ENCODE measurements at places on chromosomes 11 and 22.

DNA sequence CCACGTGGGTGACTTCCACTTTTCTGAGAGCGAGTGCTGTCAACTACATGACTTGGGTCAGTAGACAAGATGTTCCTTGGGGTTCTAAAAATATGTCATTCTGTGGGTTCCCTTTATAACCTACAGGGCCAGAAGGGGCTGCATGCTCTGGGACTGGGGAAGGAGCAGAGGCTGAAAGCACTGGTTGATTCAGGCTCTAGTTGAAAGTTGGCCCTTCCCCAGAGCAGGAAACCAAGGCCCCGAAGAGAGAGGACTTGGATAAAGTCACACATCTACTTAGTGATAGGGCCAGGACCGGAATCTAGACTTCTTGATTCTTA is 9.9 kb downstream of the ADAMTS15 start:
- DNase-seq: no peak

DNA sequence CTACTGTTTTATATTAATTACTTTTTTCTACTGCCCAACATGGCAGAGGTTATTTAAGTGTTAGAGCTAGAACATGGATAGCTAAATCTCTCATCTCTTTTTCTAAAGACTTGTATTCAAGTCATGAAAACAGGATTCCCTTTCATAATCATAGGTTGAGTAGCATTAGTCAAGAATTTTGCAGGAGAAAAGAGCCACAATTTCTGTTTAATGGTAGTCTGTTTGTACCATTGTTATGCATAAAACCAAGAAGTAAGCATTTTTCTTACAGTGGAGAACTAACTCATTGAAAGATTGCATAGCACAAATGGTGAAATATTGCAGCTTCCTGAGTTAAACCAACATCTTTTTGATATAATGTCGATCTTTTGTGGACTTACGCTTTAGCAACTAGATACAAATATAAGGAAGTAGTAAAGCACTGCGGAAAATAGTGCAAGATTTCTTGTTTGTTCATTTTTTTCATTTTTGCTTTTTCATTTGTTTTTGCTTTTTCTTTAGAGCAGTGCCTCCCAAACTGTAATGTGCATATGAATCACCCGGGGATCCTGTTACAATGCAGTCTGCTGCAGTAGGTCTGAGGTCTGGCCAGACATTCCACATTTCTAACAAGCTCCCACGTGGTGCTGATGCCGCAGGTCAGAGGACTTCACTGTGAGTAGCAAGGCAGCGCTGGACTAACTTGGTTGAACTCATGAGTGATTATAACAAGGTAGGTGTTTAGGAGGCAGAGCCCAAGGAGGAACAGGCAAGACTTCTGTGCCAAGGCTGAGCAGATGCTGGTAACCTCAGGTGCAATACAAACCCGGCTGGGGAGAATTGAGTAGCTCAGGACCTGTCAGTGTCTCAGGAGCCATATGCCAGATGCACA is 4.6 kb downstream of the ETS1 start:
- peak; percentile 98 for DNase-seq

- no peak for DNase-seq
These were observed 1.6 kb downstream of the NPAT start for GRCh38 chr11:108220721-108221336.

GRCh38 chr11:66332371-66333219 is 3.6 kb downstream of the RIN1 start:
- DNase-seq: no peak

DNA sequence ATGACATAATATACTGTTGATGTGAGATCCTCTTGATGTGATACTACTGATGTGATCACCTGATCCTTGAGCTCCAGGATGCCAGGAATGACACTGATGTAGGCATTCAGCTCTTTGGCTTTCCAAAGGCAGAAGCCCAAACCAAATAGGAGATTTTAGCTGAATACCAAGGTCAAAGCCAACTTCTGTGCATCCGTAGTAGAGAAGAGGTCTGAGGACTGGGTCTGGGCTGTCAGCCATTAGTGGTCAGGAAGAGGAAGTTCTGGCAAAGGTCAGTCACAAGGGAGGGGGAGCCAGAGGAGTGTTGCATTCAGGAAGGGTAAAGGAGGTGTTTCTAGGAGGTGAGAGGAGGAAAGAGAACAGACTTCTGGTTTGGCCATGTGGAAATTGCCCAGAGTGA is 53.4 kb upstream of the PARVG start:
- DNase-seq: no peak

GRCh38 chr11:128504486-128504885 is 82.9 kb downstream of the ETS1 start:
- DNase-seq: no peak

DNA sequence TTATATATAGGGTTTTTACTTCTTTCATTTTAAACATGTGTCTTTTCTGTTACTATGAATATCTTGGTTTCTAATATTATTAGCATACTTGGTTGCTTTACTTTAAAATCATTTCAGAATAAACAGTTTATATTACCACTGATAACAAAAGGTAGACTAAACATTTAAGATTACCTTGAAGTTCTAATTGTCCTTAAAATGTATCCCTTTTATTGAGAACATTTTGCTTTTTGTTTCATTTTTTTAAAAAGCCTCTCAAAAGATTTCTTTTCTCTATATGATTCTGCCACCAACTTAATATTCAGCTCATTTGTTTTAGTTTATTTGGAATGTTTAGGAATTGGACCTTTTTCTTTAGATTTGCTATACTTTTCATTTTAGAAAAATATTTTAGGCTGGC is 39.6 kb downstream of the MED15 start:
- DNase-seq: no peak

GRCh38 chr11:134987223-134987768 is 575.3 kb upstream of the B3GAT1 start:
- DNase-seq: no peak

DNA sequence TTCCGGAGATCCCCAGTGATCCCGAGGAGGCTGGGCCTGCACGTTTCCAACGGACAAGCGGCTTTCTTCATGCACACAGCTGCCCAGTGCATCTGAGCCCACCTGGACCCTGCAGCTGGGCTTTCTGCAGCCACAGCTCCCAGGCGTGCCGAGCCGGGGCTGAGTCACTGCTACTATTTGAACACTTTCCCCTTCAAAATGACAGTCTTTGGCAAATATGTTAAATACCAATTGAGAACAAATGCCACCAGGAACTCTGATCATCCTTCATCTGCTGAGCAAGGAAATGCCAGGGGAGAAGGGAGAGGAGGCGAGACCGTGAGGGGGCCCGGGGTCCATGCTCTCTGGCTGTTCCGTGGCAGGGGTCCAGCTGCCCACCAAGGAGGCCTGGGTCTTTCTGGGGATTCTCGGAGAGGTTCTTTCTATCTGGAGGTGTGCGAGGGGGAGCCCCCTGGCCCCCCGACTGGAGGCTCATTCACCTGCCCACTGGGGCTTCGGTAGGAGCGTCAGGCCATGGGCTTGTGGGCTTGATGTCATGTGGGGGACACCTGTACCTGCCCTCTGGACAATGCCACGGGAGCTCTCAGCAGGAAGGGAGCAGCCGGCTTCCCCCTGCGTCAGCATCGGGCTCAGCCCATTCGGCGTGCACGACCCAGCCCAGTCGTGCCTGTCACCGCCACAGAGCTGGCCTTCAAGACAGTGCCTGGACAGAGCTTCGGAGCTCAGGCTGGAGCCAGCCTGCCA is 159.6 kb downstream of the CTTN start:
- no peak for DNase-seq

GRCh38 chr11:64687643-64688533 is 35.1 kb downstream of the NRXN2 start:
- no peak for DNase-seq

DNA sequence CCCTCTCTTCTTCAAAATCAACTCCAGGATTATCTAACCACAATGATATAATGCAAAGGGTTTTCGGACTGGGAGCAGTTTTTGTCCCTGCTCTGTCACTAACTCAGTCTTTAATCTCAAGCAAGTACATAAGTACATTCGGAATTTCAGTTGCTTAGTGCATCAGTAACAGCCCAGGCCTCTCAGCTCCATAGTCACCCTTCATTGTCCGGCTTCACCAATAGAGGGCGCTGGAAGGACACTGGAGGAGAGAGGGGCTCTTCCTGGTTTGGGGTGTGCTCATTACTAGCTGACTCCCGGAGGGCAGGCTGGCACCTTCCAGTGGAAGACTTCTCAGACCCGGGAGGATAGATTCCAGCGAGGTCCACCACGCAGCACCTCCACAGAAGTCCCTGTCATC is 90.4 kb upstream of the PDGFD start:
- DNase-seq: peak; percentile 9

DNA sequence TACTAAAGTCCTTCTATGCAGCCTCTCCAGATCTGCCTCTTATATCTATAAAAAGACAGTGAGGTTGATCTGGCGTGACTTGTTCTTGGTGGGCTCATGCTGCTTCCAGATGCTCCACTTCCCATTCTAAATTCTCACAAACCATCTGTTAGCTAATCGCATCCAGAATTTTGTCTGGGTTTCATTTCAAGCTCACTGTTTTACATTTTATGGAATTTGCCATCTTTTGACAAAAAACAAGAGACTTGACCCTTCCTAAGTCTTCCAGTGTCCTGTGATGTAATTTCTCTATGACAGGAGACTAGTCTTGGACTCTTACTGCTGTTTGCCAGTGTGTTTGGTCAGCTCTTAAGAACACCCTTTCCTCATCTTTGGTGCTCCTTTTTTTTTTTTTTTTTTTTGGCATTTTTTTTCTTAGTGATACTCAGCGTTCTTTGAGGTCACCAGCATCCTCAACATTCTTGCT is 23.0 kb downstream of the CRKL start:
- no peak for DNase-seq

- peak; percentile 23 for DNase-seq
These were observed 3.5 kb upstream of the KRTAP5-6 start for GRCh38 chr11:1693327-1694063.

DNA sequence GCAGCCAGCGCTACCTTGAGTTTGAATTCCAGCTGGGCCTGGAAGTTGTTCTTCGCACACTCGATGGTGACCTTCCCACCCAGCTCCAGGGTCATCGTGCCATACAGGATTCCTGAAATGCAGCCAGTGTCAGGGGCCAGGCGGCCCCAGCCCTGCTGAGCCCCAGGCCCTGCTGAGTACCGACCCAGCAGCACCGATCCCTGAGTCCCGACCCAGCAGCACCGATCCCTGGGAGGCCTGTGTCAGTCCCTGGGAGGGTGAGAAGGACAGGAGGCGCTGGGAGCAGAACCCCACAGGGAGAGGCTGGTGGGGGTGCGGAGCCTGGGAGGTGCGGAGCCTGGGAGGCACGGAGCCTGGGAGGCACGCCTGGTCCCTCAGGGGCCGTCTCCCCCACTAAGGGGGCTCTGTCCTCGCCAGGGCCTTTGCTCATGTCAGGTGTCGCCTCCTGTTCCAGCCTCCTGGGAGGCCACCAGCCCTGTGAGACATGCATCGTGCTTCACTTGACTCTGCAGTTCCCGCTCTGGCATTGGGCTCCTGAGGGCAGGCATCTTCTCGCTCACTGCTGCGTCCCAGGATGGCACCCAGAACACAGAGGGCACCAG is 37.1 kb upstream of the CARS1 start:
- DNase-seq: no peak

DNA sequence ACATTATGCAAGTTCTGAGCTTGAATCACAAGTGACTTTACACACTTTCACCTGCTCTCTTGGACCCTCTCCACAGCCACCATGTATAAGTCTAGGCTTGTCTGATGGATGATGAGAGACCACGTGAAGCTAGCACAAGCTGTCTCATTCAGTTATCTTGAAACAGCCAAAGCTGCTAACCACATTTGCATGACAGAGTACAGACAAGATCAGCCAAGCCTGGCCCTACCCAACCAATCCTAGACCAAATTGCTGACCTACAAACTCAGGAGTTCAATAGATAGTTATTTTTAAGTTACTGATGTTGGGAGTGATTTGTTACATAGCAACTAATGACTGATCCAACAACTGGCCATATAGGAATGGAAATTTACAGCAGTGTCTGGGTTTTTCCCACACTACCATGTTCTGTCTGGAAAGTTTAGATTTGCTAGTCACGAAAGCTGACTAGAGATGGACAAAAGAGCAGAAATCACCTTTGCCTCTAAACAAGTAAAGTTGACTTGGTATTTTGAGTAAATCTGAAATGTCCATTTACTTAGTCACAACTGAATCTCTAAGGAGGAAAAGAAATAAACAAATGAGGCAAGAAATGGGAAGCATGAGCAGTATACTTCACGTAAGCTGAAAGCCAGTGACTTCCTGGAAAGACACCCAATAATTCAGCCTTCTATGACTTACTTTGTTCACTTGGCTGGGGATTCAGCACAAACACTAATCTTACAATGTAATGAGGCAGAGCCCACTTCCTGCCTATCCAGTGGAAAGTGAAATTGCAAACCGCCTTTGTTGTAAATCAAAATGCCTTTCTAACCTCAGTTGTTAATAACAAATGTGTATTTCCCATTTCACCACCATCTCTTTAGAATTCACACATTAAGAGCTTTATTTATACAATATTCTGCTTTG is 101.7 kb downstream of the FAM181B start:
- DNase-seq: peak; percentile 76

DNA sequence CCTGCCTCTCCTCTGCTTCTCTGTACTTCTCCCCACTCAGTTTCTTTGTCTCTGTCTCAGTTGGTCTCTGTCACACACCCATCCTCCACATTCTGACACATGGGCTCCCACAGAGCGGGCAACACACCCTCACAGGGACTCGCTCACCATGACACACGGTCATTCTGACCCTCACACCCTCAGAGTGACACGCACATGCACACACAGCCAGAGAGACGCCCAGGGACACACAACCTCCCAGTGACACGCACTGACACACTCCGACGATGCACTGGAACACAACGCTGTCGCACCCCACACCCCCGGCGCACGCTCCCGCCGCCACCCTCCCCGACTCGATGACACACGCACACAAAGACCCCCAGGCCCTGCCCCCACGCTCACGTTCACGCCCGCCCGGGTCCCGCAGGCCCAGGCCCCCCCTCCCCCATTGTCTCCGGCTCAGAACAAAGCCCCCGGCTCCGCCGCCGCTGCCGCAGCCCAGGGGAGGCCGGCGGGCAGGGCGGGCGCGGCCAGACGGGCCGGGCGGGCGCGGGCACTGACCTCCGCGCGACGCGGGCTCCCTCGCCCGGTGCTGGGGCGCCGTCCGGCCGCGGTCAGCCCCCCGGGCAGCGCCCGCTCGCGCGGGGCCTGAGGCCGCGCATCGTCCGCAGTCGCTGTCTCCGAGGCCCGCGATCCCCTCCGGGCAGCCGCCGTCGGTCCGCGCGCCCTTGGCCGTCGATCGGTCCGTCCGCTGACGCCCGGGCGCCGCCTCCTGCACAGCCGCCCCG is 404 bp downstream of the DCHS1 start:
- DNase-seq: no peak

DNA sequence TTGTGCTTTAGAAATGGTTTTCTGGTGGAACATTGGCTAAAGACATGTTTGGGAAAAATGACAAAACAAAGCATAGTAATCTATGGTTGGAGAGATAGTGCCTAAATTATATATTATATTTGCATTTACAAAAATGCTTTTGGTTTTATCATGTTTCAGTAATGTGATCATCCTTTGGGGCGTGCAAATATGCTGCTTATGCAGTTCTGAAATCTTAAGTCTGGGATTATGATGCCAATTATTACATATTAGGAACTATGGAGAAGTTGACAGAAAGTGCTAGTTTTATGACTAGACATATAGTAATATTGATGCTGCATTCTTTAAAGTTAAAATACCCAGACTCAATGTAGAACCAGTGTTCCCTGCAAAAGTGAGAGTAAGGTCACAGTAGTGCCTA is 655.0 kb downstream of the METTL15 start:
- no peak for DNase-seq

GRCh38 chr22:47600281-47600680 is 837.8 kb downstream of the TBC1D22A start:
- no peak for DNase-seq

Data from renal cortical epithelial cell (primary cell).